ENCODE measurements at places on chromosomes 13 and 19. TPM values are rescaled to one million over a fixed set of nuclear protein-coding genes. Genes with fewer than 3 reads are reported as not detected.

- DNase-seq, result no peak
These were observed 141.1 kb downstream of the TNFRSF19 start for GRCh38 chr13:23711355-23711754.

DNA sequence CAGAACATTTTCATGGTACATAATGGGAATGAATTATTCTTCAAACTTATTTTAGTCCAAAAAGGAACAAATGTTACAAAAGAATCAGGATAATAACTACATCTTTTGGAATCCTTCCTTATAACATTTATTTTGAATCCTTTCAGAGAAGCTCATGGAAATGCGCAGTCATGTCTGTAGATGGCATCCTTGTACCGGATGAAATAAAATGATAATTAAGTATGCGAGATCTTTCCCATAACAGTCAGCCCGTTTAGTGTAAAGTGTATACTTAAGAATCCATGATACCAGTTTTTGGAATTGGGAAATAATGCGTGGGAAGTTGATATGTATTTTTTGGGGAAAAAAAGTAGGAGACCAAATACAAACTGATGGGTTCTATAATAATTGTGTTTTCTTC lies 418.8 kb downstream of the GPC5 start:
- DNase-seq, result no peak

DNA sequence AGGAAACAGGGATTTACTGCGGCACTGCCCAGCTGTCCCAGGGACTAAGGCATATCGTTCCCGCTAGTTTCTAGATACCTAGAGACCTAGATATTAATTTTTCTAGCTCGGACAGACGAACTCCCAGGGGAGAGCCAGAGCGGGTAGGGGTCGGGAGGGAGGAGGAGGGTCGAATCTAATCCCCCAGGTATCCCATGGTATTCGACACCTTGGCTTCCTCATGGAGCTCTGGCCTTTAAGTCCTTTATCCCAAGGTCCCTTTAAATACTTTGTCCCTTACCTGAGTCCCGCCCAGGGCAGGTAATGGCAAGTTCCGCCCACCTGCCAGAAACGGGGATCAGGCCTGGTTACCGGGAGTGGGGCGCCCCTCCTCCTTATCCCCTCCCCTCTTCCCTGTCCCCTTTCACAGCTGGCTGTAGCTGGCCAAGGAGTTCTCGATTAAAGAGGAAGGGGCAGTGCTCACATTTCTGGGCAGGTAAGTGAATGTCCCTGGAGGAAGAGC lies at the start of gene PRRG2:
Gene PRRG2, plus strand, starts transcription at position 310 of the 502 bp plus-strand sequence. CDS start 1,904 bp downstream, outside the sequence.
- no peak for DNase-seq

DNA sequence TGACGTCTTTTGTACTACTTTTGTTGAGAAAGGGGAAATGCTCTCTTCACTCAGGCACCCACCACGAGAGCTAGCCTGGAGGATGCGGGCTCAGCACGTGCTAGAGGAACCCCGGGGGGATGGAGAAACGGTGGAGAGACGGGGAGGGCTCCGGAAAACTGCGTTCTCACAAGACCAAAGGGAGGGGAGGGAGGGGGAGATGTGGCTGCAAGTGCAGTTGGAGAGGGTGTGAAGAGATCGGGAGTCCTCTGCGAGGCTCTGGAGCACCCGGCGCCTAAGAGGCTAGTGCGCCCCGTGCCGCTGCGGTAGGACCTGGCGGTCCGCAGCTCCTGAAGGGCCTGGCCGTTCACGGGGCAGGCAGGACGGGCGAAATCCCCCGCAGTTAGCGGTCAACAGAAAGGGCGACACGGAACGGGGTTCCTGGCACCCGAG lies 43.4 kb upstream of the XPO4 start:
- DNase-seq, result no peak

DNA sequence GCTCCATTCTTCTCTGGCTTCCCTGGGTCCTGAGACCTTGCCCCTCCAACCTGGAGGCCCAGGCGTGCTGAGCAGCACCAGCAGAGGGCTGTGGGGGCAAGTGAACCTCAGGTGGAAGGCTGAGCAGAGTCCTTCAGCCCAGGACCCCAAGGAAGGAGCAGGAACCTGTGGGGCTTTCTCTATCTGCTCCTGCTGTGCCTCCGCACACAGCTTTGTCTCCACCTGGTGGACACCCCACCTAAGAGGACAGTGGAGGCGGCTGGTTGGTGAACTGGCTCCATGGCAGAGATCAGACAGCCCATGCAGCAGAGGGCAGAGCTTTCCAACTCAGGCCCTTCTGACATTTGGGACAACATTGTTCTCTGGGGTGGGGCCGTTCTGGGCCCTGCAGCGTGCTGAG lies 19.7 kb downstream of the ZFR2 start:
- no peak for DNase-seq

GRCh38 chr19:47280183-47280797 lies 5.6 kb downstream of the INAFM1 start:
- no peak for DNase-seq

GRCh38 chr13:40439928-40440327 lies 226.5 kb downstream of the FOXO1 start:
- no peak for DNase-seq

EDNRB gene
- total RNA-seq, result 106 TPM

SYT3 gene
- 0.33 TPM for total RNA-seq

OR7A5 gene
- total RNA-seq, result 1.3 TPM
